ENCODE measurements at places on chromosomes 1 and 21. TPM values are rescaled to one million over a fixed set of nuclear protein-coding genes. Genes with fewer than 3 reads are reported as not detected.

DNA sequence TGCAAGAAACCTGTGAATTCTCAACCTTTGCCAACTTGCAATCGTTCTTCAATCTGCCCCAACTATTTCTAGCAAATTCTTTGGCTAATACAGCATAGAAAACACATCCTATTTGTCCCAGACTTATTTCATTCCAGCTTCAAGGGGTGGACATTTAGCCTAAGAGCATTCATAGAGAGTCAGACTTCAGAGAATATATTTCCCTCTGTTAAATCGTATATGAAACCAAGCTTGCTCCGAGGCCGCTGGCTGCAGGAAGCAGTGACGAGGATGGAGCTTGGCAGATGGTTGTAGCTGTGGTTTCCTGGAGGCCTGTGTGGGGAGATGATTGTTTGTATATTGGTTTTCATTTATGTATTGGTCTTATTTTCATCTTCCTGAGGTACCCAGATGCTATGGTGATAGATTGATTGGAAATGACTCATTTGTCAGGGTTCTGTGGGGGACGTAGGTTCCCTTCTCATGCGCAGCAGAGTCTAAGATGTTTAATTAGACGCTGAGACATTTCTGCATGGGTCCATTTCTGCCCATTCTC is 26.1 kb downstream of the MAN1C1 start:
- no peak for DNase-seq

The ACKR1 gene
- not detected for total RNA-seq

The NCAM2 gene
- total RNA-seq: not detected

The ASPM gene
- 38.6 TPM for total RNA-seq
